ENCODE measurements at places on chromosomes 5 and 9.

DNA sequence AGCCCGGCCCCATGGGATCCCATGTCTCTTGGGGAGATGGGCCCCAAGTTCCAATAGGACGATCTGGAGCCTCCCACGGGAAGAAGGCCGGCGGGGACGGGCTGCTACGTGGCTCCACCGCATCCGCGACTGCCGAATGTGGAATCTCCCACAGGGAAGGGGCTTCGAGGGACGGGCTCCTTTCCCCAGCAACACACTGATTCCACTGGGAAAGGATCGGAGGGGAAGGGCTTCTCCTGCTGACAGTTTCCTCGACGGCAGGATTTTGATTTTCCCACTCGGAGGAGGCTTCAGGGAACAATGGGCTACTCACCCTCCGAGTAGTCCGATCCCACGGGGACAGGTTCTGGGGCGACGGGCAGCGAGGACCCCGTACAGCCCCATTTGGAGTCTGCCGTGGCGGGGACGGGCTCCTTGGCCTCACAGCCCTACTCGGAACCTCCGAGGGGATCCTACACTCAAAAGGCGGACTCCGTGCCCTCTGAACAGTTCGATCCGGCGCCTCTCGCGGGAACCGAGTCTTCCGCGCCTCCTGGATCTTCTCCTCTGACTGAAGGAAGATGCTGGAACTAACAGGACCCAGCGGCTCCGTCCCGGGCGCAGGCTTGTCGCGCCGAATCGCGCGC is 1.3 kb downstream of the PROB1 start:
- peaks cover 24% of the 10 kb centered on the region for H3K4me1 ChIP-seq
- DNase-seq, result no peak
- peaks cover 32% of the 10 kb centered on the region for H3K27me3 ChIP-seq
- no peak overlapping the region for H3K27ac ChIP-seq

- no peaks in the 10 kb centered on the region for H3K27me3 ChIP-seq
- H3K4me3 ChIP-seq, result no peak overlapping the region
- no peak for DNase-seq
- no peak overlapping the region for H3K27ac ChIP-seq
- H3K4me1 ChIP-seq, result no peaks in the 10 kb centered on the region
- no peaks in the 10 kb centered on the region for H3K36me3 ChIP-seq
These were observed 1140.6 kb downstream of the EFNA5 start for GRCh38 chr5:106530150-106530549.

- peak overlapping the region; percentile 98 for H3K27ac ChIP-seq
- peaks cover 46% of the 10 kb centered on the region for H3K36me3 ChIP-seq
- H3K4me1 ChIP-seq, result peaks cover 48% of the 10 kb centered on the region
- no peak for DNase-seq
These were observed 31.6 kb downstream of the IER5L start for GRCh38 chr9:129146441-129146941.

- H3K4me1 ChIP-seq, result no peaks in the 10 kb centered on the region
- DNase-seq, result no peak
- H3K27ac ChIP-seq, result no peak overlapping the region
- no peaks in the 10 kb centered on the region for H3K36me3 ChIP-seq
These were observed 20.8 kb downstream of the NKD2 start for GRCh38 chr5:1029282-1029944.

DNA sequence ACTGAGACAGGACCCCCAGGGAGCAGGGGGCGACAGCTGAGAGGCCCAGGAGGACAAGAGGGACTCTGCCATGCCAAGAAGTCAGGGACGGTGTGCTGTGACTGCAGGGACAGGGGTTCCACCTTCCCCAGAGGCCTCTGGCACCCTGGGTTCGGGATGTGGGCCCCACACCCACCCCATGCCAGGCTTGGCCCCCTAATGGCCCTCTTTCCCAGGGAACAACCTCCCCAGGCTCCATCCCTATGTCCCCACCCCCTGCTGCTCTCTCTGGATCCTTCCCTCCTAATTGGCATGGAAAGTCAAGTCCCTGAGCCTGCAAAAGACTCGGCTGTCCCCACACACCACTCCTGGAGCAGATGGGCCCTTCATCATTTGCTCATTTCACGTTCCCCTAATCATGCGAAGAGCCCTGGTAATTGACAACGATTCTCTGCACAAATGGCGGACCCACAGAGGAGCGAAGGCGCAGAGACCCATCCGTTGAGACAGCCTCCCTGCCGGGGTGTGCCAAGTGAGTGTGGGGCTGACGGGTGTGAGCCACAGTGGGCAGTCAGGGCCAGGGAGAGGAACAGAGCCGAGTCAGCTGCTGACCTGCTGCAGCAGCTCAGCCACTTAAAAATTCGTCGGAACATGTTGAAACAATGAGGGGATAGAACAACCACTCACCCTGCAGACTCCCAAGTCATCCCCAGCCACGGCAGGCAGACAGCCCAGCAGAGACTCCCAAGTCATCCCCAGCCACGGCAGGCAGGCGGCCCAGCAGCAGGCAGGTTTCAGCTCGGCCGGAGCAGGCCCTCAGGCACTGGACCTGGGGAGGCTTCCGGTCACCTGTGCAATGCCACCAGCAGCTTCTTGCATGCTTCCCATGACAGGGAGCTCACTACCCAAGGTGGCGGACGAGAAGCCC is 109.0 kb downstream of the VAV2 start:
- no peaks in the 10 kb centered on the region for H3K27me3 ChIP-seq
- no peak overlapping the region for H3K4me3 ChIP-seq
- peaks cover 82% of the 10 kb centered on the region for H3K4me1 ChIP-seq
- H3K36me3 ChIP-seq, result peaks cover 8% of the 10 kb centered on the region
- peak; percentile 91 for DNase-seq
- peak overlapping the region; percentile 99 for H3K27ac ChIP-seq

DNA sequence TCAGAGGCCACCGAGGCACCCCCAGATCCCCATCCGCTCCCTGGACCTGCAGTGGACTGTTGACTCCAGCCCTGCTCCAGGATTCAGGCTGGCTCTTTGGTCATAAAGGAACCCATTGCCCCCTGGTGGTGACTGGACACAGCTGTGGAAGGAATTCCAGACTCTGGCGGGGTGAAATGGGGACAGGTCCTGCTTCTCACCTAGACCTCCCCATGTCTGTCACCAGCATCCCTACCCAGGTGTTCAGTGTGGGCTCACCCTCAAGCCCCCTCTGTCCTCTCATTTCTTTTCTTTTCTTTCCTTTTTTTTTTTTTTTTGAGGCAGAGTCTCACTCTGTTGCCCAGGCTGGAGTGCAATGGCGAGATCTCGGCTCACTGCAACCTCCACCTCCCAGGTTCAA is 25.5 kb upstream of the STXBP1 start:
- H3K27me3 ChIP-seq, result no peaks in the 10 kb centered on the region
- H3K4me1 ChIP-seq, result no peaks in the 10 kb centered on the region
- H3K4me3 ChIP-seq, result no peak overlapping the region
- H3K36me3 ChIP-seq, result no peaks in the 10 kb centered on the region
- no peak overlapping the region for H3K27ac ChIP-seq
- peak; percentile 90 for DNase-seq

DNA sequence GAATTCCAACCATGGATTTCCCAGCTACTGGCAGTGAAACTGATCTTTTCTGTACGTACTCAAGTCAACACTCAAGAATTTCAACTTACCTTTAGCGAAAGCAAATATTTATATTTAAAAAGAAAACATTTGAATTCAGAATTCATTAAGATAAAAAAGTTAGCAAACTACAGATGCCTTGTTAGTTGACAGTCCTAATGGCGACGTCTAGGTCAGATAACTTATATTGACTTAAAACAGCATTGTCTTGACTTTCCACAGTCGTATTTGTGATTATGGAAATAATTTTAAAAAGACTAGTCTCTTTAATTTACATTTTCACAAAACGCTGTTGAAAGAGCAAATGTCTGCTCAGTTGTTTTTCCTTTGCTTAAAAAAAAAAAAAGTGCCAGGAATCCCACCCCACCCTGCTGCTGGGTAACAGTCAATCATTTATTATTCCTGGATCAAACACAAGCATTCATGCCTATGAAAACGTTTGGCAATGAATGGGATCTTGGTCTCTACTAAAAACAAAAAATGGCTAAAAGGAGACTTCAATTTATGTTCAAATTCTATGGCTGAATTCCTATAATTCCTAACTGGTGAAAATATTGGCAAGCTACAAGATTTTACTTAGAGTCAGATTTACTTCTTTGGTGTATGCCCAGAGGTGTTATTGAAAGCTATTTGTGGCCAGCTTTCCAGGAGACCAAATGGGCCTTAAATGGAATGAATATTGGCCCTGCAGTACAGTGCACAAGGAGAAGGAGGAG is 22.0 kb downstream of the OR2S2 start:
- H3K27ac ChIP-seq, result no peak overlapping the region
- H3K4me1 ChIP-seq, result no peaks in the 10 kb centered on the region

GRCh38 chr5:54541823-54542783 is 24.5 kb downstream of the SNX18 start:
- H3K4me3 ChIP-seq, result no peak overlapping the region
- H3K36me3 ChIP-seq, result peaks cover 2% of the 10 kb centered on the region
- H3K27me3 ChIP-seq, result no peaks in the 10 kb centered on the region
- H3K4me1 ChIP-seq, result no peaks in the 10 kb centered on the region

- H3K4me3 ChIP-seq, result no peak overlapping the region
- no peak for DNase-seq
- H3K27ac ChIP-seq, result no peak overlapping the region
- H3K4me1 ChIP-seq, result no peaks in the 10 kb centered on the region
These were observed 80.7 kb upstream of the PITX1 start for GRCh38 chr5:135114759-135115158.

DNA sequence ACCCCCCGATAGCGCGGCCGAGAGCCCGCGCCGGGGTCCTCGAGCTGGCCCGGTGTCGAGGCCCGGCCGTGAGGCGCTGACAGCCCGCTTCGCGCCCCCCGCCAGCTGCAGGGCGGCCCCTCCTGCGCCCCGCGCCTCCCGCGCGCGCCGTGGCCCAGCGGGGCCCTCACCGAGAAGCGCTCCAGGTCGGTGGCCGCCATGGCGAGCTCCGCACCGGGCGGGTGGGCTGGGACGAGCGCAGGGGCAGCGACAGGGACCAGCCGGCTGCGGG is 166 bp downstream of the SEPTIN8 start:
- peak overlapping the region; percentile 84 for H3K4me3 ChIP-seq
- peaks cover 39% of the 10 kb centered on the region for H3K4me1 ChIP-seq
- no peaks in the 10 kb centered on the region for H3K27me3 ChIP-seq
- no peak for DNase-seq
- peak overlapping the region; percentile 97 for H3K27ac ChIP-seq
- H3K36me3 ChIP-seq, result peaks cover 13% of the 10 kb centered on the region

DNA sequence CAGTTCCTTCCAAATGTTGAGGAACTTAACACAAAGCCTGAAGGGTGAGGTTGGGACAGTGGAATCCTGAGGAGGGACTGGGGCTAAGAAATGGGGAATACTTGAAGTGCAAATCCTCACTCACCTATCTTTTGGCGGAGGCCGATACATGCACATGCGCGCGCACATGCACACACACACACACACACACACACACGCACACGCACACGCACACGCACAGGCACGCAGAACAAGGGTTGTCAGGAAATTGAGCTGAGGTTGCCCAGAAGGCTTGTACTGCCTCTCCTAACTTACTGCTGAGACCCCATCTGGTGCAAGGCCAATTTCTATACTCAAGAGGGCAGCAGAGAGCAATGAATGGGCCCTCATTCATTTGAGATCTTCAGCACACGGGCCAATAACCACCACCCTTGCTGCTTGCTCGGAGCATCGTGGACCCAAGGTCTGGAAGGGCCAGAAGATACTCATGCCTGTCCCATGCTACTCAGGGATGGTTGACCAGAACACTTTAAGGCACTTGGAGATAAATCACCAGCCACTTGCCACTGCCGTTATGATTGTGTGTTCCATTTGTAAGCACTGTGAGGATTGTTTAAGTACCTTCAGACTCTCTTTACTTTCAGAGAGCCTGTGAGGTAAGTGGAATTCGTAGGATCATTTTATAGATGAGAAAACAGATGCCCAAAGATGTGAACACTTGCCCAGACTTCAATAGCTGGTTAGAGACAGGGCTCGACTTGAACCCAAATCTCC is 21.5 kb downstream of the BTF3 start:
- H3K27me3 ChIP-seq, result no peaks in the 10 kb centered on the region
- H3K27ac ChIP-seq, result no peak overlapping the region
- peak; percentile 71 for DNase-seq
- H3K36me3 ChIP-seq, result no peaks in the 10 kb centered on the region
- peaks cover 6% of the 10 kb centered on the region for H3K4me1 ChIP-seq
- no peak overlapping the region for H3K4me3 ChIP-seq
